ENCODE measurements at places on chromosomes 5 and 9.

DNA sequence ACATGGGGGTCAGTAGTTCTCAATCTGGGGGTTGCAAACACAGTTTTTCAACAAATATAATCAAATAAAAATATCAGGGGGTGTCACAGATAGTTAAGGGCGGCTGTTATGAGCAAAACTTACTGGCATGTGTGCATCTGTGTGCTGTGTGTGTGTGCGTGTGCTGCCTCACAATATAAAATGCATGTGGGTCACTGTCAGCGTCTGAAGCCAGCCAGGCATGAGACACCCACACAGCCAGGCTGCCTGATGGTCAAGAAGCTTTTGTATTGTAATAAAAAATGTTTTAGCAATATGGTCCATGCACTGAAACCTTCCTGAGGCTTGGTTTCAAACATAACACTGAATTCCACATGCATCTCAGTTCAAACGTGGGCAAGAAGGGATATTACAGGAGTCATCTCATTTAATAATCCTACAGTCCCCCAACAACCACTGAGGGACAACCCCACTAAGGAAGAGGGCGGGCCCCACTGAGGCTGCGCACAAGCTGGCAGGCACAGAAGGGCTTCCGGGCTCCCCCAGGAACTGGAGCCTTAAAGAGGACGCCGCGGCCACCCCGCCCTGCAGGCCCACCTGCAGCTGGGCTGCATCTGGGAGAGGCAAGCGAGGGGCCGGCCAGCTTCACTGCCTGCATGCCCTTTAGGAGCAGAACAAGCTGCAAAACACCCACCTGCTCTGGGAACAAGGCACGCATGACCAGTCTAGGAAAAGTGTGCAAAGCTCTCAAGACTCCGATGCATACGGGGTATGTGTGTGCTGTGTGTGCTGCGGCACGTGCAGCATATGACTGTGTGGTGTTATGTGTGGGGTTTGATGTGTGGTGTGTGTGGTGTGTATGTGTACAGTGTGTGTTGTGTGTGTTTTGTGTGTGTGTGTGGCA lies 14.1 kb downstream of the SEMA4D start:
- no peak for DNase-seq

DNA sequence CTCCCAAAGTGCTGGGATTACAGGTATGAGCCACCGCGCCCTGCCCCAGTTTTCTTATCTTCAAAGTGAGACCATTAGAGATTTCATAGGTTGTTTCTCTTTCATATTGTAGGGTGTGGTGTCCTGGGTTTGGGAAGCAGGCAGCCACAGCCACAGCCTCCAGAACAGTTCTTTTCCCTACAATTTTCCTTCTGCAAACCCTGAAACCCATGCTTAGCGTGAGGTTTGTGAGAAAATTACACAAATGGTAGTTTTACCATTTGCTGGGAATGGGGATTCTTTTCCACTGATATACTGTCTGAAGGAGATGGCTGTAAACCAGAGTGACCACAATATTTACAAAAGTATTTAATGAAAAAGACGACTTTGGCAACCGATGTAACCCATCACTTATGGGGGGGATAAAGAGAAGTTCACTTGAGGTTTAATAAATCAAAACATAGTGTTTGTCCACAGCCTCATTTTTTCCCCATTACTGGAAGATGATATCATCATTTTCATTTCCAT lies 26.7 kb upstream of the ECM2 start:
- DNase-seq, result no peak

GRCh38 chr9:112203536-112203935 lies 28.4 kb upstream of the SUSD1 start:
- DNase-seq, result no peak

GRCh38 chr9:36158122-36158521 lies 11.1 kb upstream of the CCIN start:
- DNase-seq, result no peak

DNA sequence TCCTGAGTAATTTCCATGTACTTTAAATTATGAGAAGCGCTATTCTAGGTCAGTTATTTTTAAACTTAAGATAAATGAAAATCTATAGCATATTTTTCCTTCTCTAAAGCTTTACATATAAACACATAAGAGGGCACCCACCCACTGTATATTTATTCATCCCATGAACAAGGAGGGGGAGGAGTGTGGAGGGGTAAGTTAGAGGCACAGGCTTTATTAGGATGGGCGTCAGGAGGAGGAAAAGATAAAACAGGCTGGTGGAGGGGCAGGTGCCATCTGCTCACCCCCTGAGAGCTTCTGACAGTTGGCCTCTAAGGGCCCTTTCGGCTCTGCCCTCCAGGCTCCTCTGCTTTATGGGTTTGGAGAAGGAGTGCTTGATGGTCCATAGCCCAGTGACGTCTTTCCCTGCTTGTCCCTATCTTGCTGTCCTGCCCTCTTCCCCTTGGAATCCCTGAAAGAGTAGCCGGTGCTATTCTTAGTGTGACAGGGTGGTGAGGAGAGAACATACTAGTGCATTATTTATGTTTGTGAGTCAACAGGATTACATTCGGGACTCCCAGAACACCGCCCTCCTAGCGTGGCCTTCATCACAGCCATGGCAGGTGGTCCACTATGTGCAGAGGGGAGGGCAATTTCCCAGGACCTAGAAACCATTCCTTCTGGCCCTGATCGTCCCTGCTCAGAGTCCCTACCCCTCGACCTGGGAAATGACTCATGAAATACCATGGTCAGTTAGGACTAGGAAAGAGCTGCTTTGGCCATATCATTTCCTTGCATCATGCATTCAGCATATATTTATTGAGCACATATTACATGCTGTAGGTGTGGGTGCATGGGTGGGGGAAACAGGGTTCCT lies 7.9 kb upstream of the SYNPO start:
- no peak for DNase-seq

DNA sequence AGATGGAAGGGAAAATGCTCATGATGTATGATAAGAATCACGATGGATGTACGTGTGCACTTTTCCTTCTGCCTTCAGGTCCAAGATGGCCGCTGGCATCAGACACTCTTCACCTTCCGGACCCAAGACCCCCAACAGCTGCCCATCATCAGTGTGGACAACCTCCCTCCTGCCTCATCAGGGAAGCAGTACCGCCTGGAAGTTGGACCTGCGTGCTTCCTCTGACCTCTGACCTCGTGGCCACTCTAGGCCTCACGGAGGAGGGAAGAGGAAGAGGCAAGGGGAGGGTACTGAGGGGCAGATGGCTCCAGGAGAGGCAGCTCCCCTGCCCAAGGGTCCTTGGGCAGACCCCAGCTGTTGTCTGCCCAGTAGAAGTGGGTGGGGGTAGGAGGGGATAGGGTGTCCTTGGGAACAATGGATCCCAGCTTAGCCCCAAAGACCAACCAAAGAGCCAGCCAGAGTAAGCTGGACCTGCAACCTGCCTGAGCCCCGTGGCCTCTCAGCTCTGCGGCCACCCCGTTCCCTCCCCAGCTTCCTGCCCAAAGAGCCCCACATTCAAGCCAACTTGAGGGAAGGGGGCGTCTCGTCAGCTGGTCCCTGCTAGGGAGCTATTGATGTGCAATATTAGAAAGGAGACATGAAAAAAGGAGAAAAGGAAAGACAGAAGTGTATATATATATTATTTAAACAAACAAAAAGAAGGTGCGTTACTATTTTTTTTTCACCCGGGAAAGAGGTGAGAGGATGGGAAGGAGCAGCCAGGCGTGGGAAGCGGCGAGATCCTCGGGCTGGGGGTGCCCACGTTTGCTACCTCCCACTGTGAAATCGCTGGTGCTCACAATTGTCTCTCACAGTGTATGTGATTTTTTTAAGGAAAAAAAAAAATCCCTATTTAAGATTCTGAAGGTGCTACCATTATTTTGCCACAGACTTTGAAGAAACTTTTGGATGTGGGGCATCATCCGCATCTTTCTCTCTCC lies 12.1 kb upstream of the ORM1 start:
- no peak for DNase-seq

- no peak for DNase-seq
Observed at GRCh38 chr9:127915325-127915752, 1.5 kb downstream of the ST6GALNAC4 start.
